ENCODE measurements at places on chromosomes 13 and 19.

- DNase-seq = no peak
These were observed 11.6 kb downstream of the GJB2 start for GRCh38 chr13:20181188-20181587.

DNA sequence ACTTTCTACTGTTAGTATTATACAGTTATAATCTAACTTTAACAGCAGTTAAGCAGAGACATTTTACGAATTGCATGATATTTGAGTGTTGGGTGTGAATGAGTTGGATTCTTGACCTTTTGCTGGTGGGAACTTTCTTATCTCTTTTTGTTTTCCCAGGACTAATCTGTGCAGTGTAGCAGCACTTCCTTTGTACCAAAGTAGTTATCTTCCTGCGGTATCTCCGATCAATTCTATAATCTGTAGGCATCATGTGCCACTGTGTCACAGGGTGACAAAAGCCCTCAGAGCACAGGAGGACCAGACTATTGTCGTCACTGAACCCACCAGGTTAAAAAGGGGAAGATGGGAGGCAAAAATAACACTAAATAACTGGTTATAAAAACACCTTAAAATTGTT, 823.5 kb downstream of the GPC5 start:
- DNase-seq = no peak

GRCh38 chr13:50544211-50544610, 299.3 kb downstream of the DLEU7 start:
- DNase-seq = no peak

- DNase-seq = no peak
These were observed 10.2 kb downstream of the KCNRG start for GRCh38 chr13:50025436-50025835.

GRCh38 chr13:30787738-30788525, 52.6 kb downstream of the ALOX5AP start:
- DNase-seq = no peak

- peak; percentile 80 for DNase-seq
These were observed 21.5 kb downstream of the COLGALT1 start for GRCh38 chr19:17576758-17577456.

DNA sequence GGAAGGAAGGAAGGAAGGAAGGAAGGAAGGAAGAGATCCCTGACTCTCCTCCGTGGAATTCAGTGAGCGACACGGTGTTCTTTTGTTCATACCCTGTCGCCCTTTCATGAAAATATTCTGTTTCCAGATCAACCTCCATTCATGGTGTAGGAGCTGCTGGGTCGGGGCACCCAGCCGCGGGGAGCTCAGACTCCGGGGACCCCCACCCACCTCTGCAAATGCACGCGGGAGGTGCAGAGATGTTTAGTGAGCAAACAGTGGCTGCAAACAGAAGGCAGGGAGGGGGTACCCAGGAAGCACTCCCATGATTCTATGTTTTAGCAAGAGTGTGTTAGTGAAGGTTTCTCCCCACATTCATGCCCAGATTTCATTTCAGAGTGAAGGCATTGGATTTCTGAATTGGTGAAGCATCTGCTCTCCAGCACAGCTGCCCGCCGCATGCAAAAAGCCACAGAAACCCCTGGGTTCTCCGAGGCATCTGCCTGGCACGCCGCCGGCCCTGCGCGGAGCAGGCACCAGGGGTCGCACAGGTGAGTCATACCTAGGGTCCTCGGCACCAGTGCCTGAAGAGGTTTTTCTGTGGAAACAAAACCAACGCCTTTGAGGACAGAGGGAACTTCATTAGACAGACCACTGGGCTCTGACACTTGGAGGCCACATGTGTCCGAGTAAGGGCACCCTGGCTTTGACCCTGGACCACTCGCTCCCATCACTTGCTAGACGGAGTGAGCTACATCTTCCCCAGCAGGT, 80.6 kb downstream of the ZNF557 start:
- no peak for DNase-seq

DNA sequence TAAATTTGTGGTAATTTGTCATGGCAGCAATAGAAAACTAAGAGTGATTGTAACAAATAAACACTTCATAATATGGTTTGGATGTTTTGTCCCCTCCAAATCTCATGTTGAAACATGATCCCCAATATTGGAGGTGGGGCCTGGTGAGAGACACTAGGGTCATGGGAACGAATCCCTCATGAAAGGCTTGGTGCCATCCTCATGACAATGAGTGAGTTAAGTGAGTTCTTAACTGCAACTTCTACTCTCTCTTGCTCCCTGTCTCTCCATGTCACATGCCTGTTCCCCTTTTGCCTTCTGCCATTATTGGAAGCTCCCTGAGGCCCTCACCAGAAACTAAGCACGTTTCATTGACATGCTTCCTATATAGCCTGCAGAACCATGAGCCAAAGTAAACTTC, 1233.2 kb downstream of the OLFM4 start:
- DNase-seq = no peak

GRCh38 chr19:44572581-44572900, 40.8 kb upstream of the IGSF23 start:
- DNase-seq = no peak

DNA sequence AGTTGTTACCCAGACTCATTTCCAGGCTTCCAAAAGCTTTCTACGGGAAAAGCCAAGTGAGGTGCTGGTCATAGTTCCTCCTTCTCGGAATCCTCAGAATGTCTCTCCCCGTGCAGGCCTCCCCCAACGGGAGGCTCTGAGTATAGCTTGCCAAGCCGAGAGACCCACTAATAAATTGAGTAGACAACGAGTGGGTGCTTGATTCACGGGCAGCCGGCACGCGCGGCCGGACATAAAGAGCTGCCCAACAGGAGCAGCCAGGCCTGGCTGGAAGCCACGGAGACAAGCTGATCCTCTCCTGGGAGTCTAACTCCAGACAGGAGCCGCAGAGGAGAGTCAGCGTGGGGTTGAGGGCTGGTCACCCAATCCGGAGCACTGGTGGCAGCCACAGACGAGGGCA, 43.4 kb upstream of the MEDAG start:
- DNase-seq = peak; percentile 70

- DNase-seq = no peak
These were observed 31.2 kb downstream of the KATNAL1 start for GRCh38 chr13:30276178-30276577.

- DNase-seq = peak; percentile 33
These were observed 2471.5 kb downstream of the PCDH9 start for GRCh38 chr13:64758521-64759244.
